Kidney epithelial cell (primary cell): ENCODE measurements at places on chromosomes 13 and 19. TPM values are rescaled to one million over a fixed set of nuclear protein-coding genes. Genes with fewer than 3 reads are reported as not detected.

DNA sequence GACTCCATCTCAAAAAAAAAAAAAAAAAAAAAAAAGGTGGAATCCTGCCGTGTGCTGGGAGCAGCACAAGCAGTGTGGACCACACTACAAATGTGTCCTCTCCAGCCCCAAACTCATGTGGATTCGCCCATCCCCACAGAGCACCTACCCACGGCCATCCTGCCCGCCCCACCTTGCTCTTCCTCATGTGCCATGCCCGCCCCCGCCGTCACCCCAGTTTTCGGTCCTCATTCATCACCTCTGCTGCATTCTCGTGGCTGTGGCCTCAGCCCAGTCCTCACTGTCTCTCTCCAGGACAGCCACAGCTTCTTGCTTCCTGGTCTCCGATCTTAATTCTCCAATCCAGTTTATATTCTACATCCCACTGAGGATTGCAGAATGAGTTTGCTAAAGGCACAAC is 80.0 kb upstream of the TM9SF2 start:
- DNase-seq = no peak

- DNase-seq = no peak
These were observed 49.4 kb downstream of the PEPD start for GRCh38 chr19:33472226-33472625.

DNA sequence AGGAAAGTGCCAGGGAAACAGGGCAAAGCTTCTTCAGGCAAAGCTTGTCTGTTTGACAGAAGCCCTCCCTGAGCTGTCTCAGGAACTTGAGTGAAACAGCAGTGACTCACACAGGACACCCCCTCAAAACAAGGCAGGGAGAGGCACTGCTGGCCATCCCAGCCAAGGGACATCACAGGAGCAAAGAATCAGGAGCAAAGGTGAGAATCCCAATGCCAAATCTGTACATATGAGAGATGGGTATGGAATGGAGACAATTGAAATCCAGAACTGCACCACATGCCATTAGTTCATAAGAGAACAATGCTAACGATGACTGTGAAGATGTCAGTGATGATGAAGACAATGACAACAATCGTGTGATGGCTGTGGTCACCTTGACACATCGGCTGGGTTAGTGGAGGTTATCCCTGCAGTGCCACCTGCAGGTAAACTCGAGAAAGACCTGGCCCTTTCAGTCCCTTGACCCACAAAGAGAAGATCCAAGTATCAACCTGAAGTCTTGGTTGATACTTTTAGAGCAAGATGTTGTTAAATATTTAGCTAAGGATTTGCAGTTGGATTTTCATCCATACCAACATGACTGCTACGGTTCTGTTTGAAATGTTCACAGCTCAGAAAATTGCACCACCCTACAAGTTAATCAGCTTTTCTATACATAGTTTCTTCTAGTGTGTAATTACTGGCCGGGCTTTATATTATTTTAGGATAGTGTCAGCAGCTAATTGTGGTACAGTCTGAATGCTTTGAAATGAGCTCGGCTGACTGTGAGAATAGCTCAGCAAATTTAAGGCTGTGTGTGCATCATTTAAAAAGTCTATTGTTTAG is 42.0 kb upstream of the IPO5 start:
- DNase-seq = no peak

DNA sequence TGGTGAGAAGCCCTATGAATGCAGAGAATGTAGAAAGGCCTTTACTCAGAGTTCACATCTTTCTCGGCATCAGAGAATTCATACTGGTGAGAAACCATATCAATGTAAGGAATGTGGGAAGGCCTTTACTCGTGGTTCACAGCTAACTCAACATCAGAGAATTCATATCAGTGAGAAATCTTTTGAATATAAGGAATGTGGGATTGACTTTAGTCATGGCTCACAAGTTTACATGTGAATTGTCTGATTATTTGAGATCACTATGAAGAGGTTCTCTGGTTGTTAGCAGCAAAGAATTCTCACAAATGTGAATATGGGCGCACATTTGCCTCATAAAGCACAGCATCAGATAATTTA is 43.7 kb downstream of the ZNF585A start:
- DNase-seq = no peak

Gene YJU2
- 33.0 and 37.2 TPM in 2 replicates for total RNA-seq

Gene NALCN
- 1.8 and 2.1 TPM in 2 replicates for total RNA-seq

Gene OR7C1
- not detected in 2 replicates for total RNA-seq

Gene ATP12A
- total RNA-seq = 0.04 and 0.07 TPM in 2 replicates
